NCI-H1417 (cell line): ENCODE measurements at places on chromosomes 1 and 21.

GRCh38 chr1:117388328-117388727, 21.1 kb downstream of the MAN1A2 start:
- no peak for DNase-seq

GRCh38 chr1:229158341-229158921, 112.5 kb upstream of the RAB4A start:
- no peak for DNase-seq

- no peak for DNase-seq
Measured at GRCh38 chr1:229769809-229770208, 143.8 kb downstream of the URB2 start.

DNA sequence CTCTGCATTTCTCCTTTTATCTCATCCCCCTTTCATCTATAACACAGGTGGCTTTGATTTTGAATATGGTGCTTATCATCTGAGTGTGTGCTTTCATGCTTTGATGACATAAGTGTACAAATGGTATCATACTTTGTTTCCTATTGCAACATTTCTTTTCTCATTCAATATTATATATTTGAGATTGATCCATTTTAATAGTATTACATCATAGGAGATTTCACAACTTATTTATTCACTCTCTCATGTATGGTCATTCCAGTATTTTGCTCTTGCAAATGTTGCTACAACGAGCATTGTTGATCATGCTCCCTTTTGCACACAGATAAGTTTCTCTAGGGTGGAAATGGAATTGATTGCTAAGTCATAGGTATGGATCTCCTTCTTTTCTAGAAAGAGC, 302.8 kb downstream of the KIF26B start:
- DNase-seq, result no peak

DNA sequence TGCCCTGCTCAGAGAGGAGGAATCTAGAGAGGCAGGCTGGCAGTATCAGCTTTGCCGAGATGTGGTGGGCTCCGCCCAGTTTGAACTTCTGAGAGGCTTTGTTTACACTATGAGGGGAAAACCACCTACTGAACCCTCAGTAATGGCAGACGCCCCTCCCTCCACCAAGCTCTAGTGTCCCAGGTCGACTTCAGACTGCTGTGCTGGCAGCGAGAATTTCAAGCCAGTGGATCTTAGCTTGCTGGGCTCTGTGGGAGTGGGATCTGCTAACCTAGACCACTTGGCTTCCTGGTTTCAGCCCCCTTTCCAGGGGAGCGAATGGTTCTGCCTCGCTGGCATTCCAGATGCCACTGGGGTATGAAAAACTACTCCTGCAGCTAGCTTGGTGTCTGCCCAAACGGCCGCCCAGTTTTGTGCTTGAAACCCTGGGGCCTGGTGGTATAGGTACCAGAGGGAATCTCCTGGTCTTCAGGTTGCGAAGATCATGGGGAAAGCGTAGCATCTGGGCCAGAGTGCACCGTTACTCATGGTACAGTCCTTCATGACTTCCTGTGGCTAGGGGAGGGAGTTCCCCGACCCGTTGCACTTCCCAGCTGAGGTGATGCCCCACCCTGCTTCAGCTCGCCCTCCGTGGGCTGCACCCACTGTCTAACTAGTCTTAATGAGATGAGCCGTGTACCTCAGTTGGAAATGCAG, 43.6 kb downstream of the C21orf91 start:
- no peak for DNase-seq

DNA sequence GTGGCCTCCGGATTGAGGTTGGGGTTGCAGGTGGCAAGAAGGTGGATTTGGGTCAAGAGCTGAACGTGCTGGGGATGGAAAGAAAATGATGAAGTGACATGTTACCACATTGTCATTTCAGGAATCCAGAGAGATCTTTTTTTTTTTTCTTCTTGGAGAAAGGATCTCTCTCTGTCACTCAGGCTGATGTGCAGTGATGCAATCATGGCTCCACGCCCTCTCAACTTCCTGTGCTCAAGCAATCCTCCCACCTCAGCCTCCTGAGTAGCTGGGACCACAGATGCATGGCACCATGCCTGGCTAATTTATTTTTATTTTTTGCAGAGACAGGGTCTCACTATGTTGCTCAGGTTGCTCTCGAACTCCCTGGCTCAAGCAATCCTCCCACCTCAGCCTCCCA, 80.6 kb downstream of the GON4L start:
- no peak for DNase-seq

DNA sequence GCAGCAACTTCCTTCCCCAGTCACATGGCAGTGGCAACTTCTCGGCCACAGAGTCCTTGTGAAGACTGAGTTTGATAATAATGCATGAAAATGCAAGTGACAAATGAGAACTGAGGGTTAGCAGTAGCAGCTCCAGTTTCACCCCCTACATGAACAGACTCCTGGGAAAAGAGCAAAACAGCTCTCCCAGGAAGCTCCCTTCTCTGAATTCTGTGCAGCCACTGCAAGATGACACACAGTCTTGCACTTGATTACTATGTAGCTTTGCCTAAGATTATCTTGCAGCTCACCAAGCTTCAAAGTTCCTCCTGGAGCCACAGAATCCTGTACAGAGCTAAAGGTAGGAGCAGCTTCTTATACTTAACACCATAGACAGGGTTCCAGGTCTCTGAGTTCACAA, 4.7 kb downstream of the PGBD5 start:
- DNase-seq, result no peak

DNA sequence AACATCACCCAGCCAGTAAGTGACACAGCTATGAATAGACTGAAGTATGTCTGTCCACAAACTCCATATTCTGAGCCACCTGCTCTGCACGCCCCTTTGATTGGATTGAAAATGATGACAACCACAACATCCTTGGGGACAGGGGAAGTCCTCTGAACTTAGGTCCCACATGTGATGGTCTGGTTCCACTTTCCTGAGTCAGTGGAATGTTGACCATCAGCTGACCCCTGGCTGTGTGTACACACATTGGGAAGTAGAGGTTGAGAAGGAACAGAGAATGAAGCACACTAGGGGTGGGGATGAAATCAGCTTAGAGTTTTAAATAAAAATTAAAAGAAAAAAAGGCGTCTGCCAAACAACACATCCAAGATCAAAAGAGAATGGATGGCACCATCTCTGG, 8.0 kb upstream of the DISP3 start:
- DNase-seq, result no peak

DNA sequence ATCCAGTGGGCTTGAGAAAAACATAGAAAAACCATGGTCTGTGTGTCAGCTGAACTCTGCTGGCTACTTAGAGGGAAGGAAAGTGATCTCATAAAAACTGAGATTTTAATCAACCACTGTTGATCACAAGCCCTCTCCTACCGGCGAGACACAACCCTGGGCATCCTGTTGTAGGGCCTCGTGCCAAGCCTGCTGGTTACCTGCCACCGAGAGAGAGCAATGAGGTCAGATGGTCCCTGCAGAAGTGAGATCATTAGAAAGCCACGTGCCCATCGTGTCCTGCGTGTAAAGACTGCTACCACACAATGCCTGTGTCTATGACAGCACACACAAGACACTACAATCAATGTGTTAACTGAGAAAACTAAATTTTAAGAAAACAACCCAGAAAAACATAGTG, 41.7 kb upstream of the GPR153 start:
- no peak for DNase-seq

GRCh38 chr1:177302357-177303044, 131.7 kb downstream of the BRINP2 start:
- no peak for DNase-seq

DNA sequence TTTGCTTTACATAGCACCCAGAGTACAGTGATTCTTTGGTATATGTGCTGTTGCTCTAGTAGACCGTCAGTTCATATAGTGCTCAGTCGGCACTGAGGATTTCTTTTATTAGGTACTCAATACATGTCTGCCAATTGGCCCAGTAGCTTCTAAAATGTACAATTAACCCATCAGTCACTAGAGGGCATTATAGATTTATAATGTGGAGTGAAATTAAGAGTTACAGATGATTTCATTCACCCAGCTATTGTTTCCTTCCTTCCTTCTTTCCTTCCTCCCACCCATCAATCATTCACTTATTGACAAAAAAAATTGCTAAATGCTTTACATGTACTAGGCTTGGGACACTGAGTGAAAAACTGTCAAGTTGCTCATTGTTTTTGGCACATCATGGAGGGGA, 263.6 kb upstream of the USP24 start:
- DNase-seq, result peak; percentile 43

GRCh38 chr1:48691429-48692001, 85.2 kb downstream of the BEND5 start:
- no peak for DNase-seq

- no peak for DNase-seq
Measured at GRCh38 chr1:197390856-197391255, 122.8 kb downstream of the CRB1 start.

GRCh38 chr1:5758000-5758858, 234.0 kb downstream of the NPHP4 start:
- DNase-seq, result peak; percentile 17

GRCh38 chr1:180185281-180185680, 30.6 kb downstream of the QSOX1 start:
- no peak for DNase-seq

- DNase-seq, result no peak
Measured at GRCh38 chr1:47444562-47445465, 7.0 kb downstream of the FOXD2 start.

DNA sequence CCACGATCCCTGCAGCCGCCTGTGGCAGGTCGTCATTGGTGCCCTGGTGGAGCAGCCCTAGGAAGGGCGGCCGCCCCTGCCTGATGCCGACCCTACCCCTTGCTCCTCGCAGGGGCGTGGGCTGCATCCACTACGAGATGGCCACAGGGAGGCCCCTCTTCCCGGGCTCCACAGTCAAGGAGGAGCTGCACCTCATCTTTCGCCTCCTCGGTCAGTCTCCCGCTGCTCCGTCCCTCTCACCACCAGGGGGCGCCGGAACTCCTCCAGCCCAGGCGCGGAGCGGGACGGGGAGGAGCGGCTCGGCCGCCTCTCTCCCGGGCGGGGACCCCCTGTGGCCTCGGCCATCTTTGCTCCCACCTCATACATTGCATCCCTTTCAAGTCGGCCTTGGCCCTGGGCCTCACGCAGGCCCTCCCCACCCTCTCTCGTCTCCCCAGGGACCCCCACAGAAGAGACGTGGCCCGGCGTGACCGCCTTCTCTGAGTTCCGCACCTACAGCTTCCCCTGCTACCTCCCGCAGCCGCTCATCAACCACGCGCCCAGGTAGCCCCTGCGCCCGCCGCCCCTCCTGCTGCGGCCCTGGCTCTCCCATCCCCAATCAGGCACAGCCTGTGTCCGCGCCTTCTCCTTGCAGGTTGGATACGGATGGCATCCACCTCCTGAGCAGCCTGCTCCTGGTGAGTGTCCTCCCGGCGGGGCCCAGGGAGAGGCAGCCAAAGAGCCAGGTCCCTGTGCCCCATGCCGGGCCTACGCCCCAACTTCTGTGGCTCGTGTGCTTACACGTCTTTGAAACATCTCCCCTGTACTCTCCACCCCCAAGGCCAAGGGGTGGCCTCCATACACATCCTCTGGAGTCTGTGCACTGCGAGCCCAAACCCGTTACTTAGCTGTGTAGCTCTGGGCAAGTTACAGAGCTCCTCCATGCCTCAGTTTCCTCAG, 24.7 kb downstream of the CDK18 start:
- DNase-seq, result peak; percentile 93

- DNase-seq, result no peak
Measured at GRCh38 chr21:46435786-46436227, 22.9 kb upstream of the DIP2A start.

- DNase-seq, result no peak
Measured at GRCh38 chr1:68551459-68551858, 54.6 kb upstream of the DEPDC1 start.

DNA sequence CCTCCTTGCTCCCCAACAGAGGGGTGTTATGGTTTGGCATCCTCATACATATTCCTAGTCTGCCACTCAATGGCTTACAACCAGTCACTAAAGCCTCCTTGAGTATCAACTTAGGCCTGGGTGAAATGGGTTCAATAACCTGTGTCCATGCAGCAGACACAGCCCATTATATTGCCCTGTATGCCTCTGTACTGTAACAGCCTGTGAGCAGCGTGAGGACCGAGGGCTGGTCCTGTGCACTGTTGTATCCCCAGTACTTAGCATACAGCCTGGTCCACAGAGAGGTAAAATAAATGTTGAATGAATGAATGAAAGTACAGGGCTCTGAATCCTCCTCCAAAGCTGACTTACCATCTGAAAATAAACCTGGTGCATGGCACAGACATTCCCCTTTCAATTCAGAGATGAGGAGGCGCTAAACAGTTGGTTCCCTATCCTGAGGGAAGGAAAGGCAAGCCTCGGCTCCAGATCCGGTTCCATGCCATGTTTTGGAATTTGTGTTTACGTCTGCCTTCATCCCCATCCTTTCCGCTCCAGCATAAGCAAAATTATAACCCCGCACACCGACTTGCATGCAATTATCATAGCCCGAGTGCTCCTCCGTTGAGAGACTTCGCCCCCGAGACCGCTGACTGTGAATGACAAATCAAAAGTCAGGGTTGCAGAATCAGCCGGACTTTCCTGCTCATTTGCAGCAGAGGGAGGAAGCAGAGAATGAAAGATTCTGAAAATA, 45.0 kb upstream of the DNAJC6 start:
- DNase-seq, result peak; percentile 87
